ENCODE measurements at places on chromosomes 11 and 22.

GRCh38 chr22:44479662-44480061 is 18.4 kb downstream of the RTL6 start:
- DNase-seq: no peak

GRCh38 chr11:45702511-45702910 is 37.1 kb upstream of the CHST1 start:
- no peak for DNase-seq

- DNase-seq: no peak
Observed at GRCh38 chr11:93858121-93858775, 7.8 kb upstream of the VSTM5 start.

- DNase-seq: no peak
Observed at GRCh38 chr11:85752201-85752889, 58.6 kb downstream of the SYTL2 start.

- no peak for DNase-seq
Observed at GRCh38 chr11:78299000-78299710, 110.4 kb downstream of the USP35 start.

GRCh38 chr11:67640758-67641337 is 1.3 kb upstream of the TBX10 start:
- DNase-seq: no peak

GRCh38 chr11:17798716-17799115 is 64.1 kb downstream of the KCNC1 start:
- DNase-seq: no peak

DNA sequence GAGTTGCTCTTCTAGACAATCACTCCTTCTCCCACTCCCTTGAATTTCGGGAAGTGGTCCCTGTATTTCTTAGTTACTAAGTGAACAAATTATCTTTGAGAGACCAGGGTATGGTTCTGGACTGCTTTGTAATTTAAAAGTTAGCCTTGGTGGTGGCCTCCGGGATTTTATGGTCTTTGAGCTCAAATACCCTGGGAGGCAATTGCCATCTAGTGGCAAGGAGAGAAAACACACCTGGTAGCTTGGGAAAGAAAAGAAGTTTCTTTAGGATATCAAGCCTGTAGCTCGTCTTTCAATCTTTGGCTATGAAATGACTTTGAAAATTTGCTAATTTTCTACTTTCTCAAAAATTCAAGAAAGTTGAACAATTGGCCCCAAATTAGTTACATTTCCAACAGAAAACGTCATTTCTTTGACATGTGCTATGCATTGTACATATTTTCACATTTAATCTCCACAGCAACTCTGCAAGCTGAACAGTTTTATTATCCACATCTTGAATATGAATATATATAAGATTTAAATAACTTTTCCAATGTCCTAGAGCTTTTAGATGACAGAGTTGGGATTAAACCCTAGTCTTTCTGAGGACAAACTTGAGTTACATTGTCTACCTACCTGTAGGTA is 39.1 kb downstream of the MMP27 start:
- no peak for DNase-seq

DNA sequence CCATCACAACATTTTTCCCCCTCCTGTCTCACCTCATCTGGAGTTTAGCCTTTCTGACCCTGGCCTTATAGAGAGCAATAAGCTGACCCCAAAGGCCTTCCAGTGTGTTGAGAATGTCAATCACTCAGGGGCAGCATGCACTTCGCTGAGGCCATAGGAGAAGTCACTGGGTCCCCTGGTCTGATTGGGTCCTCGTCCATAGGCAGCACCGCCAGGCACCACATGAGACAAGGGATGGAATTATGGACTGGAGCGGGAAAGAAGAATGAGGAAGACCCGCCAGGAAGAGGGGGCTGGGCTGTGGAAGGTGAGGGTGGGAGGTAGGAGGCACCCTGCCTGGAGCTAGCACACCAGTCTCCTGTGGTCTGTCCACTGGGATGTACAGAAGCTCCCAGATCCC is 72.9 kb downstream of the DSCAML1 start:
- no peak for DNase-seq

DNA sequence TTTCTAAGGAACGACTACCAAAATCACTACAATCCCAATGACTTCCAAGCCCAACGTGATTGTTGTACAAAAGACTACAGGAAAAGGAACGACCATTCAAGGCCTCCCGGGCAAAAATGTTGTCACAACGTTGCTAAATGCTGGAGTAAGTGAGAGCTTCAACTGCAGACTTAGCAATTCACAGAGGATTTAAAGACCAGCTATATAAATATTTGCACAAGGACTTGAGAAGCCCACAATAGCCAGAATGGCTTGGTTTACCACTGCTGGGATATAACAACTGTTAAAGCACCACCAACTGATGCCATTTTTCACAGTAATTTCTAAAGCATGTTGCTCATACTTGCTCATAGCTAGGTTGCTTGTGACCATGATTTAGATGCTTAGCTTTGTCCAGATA is 78.3 kb downstream of the EMSY start:
- DNase-seq: no peak

- DNase-seq: no peak
Observed at GRCh38 chr11:69337211-69337721, 43.3 kb downstream of the MYEOV start.

- no peak for DNase-seq
Observed at GRCh38 chr11:64023712-64024710, 11.7 kb upstream of the FLRT1 start.

DNA sequence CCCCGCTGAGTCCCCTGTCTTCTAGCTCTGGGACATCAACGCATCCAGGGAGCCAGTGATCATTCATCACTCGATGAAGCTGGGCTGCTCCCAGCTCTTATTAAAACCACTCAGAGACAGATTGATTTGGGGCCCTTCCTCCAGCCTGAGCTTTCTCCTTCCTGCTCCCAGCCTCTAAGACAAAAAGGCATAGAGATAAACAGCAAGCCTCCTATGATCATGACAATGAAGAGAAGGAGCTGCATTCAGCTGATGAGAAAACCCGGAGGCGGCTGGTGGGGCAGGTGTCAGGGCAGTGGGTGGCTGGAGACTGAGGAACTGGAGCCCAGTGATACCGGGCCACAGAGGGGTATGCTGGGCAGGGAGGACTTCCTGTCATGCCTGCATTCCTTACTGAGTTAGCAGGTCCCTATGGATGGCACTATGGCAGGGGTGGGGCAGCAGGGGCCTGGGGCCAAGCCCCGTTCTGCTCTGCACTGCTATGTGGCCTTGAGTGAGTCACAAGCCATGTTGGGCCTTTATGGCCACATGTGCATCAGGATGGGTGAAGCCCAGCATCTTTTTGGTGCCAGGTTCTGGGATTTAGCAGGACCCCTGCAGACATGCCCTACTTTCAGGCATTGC is 20.2 kb downstream of the PVALB start:
- no peak for DNase-seq

DNA sequence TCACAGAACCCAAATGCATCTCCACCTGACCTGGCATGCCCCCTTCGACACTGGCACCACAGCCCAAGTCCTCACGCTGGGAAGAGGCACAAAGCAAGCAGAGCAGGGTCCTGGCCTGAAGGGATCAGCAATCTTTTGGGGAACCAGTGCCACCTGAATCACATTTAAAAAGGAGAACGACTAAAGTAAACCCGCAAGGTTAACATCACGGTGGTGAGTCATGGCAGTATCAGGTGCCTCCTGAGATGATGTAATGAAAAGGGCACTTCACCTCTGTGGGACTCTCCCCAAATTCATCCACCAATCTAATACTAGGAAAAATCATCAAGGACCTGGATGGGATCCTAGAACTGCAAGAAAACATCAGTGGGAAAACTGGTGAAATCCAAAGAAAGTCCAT is 44.9 kb downstream of the PACSIN2 start:
- DNase-seq: no peak

All from stimulated activated CD8-positive, alpha-beta memory T cell treated with anti-CD3 and anti-CD28 coated beads, Interleukin-2, amount 100 ng/mL, for 1 hour (primary cell).